ENCODE measurements at places on chromosomes 5 and 9.

DNA sequence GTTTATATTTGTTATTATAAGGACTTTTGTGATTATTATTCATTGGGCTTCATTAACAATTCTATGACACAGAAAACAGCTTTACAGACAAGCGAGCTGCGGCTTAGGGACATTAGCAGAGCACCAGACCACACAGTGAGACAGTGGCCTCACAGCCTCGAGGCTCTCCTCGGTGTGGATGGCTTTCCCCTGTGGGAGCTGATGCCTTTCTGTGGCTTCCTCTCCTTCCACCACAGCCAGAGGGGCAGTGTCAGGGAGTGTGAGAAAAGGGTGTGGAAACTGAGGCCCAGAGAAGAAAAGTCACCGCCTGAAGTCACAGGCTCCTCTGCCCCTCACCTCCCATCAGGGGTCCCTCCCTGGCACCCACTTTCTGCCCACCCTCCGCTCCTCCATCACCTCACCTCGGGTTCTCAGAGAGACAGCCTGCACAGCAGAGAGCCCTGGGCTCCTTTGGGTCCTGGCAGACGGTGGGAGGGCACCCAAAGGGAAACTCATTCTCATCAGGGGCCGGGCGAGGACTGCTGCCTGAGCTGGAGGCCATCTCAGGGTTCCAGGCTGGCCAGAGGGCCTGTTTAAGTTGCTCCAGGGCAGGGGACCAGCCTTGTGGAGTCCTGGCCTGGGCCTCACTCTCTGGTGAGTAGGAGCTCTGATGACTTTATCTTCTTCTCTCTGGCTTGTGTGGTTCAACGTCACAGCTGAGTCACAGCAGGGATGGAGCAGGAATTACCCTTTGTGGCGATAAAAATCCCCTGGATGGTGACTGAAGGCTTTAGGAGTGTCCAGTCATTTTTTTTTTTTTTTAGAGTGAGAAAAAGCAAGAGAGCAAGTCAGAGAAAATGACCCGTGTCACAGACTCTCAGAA, 830 bp downstream of the TRAF1 start:
- DNase-seq, result peak; percentile 66

GRCh38 chr5:82376307-82376706, 98.2 kb upstream of the RPS23 start:
- no peak for DNase-seq

DNA sequence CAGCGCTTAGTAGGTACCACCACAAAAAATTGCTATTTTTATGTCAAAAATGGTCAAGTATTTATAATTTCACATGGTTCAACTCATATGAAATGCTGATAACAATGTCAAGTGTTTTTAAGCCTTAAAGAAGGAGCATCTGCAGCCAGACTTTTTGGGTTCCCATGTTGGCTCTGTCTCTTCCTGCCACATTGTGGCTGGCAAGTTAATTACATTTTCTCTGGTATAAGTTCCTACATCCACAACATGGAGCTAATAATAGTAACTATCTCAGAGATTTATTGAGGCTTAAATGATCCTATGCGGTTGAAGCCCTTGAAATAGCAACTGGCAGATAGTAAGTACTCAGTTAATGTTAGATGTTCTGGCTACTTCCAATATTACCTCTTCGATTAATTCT, 5.4 kb downstream of the ATP10B start:
- no peak for DNase-seq

DNA sequence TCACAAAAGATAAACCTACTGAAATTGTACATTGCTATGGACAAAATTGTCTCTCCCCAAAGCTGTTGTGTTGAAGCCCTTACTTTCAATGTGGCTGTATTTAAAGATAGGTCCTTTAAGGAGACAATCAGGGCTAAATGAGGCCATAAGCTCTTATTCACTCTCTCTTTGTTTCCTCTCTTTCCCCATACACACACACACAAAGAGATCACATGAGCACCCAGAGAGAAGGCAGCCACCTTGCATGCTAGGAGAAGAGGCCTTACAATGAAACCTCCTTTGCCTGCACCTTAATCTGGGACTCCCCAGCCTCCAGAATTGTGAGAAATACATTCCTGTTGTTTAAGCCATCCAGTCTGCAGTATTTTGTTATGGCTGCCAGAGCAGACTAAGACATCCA, 1295.6 kb upstream of the CDH6 start:
- no peak for DNase-seq

GRCh38 chr9:33246269-33246860, 6.4 kb downstream of the SPINK4 start:
- DNase-seq, result no peak
